Esophagus muscularis mucosa (tissue), 4 donors: ENCODE measurements at places on chromosomes 12 and 14.

DNA sequence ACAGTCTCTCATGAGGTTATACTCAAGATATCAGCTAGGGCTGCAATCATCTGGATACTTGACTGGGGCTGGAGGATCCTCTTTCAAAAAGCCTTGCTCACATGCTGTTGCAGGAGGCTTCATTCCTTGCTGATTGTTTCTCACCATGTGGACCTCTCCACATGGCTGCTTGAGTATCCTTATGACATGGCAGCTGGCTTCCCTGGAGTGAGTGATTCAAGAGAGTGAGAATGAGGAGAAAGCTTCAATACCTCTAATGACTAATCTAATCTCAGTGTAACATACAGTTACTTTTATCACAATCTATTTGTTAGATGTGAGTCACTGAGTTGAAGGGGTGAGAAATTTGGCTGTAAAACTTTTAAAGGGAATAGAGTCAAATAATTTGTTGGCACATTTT lies 14.4 kb upstream of the SDR39U1 start:
- no peaks in the 10 kb centered on the region for H3K27me3 ChIP-seq
- no peak overlapping the region for H3K27ac ChIP-seq
- H3K36me3 ChIP-seq: no peaks in the 10 kb centered on the region
- no peak for DNase-seq

DNA sequence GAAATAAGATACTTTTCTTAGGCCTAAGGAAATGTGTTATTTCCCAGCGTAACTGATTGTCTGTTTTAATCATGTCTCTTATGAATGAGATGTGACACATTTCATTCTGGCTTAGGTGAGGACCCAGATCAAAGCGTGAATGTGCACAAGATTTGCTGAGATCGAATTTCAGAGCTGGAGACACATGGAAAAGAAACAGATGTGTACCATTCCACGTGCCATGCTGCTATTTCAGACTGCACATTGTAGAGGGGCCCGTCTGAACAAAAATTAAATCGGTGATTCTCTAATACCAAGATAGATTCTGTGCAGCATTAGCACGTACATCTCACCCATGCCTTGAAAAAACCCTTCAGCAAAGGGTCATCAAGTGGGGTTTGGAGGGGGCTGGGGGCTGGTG lies 290.4 kb downstream of the AACS start:
- no peaks in the 10 kb centered on the region for H3K4me1 ChIP-seq
- no peak for DNase-seq
- no peak overlapping the region for H3K27ac ChIP-seq
- H3K4me3 ChIP-seq: no peak overlapping the region
- H3K36me3 ChIP-seq: no peaks in the 10 kb centered on the region

- peaks cover 16% of the 10 kb centered on the region for H3K4me1 ChIP-seq
- no peak overlapping the region for H3K4me3 ChIP-seq
- DNase-seq: no peak
- H3K36me3 ChIP-seq: no peaks in the 10 kb centered on the region
Observed at GRCh38 chr14:32259368-32260013, 56.4 kb upstream of the RNU6-8 start.

GRCh38 chr14:99789581-99789980 lies 3.6 kb upstream of the EML1 start:
- H3K4me1 ChIP-seq: peaks cover 33% of the 10 kb centered on the region
- peak overlapping the region; percentile 91 for H3K27ac ChIP-seq

DNA sequence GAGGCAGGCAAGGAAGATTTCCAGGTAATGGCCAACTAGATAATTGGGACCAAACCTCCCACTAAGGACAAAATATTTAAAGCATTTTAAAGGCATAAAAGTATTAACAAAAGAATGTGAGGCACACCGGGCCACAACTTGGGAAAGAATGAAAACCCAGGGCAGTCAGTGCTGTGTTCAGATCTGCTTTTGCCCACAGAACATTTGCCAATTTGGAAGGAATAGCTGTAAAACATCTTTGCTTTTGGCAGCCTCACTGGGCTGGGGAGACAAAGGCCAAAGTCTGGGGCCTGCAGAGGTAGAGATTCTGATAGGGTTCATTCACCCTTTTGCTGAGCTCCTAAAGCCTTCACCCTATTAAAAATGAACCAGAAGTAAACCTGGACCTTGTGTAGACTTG lies 82.3 kb downstream of the SYNE3 start:
- DNase-seq: no peak
- peaks cover 9% of the 10 kb centered on the region for H3K4me1 ChIP-seq

DNA sequence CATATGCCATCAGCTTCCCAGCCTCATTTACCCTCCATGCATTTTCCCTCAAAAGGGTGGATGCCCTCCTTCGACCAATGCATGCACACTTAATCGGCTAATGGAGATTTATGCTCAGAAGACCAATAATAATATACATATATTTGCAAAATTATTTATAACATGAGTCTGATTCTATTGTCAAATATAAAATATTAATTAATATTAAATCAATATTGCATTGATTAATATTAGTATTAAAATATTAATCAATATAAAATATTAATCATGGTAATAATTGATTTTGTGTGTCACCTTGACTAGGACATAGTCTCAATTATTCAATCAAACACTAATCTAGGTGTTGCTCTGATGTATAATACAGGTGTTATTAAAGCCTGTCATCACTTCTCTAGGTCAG lies 1282.5 kb downstream of the TMEM121 start:
- H3K27me3 ChIP-seq: no peaks in the 10 kb centered on the region
- no peak overlapping the region for H3K27ac ChIP-seq
- no peaks in the 10 kb centered on the region for H3K36me3 ChIP-seq
- no peak for DNase-seq
- no peak overlapping the region for H3K4me3 ChIP-seq

- H3K27me3 ChIP-seq: no peaks in the 10 kb centered on the region
- H3K4me1 ChIP-seq: no peaks in the 10 kb centered on the region
- H3K36me3 ChIP-seq: no peaks in the 10 kb centered on the region
- H3K27ac ChIP-seq: no peak overlapping the region
- H3K4me3 ChIP-seq: no peak overlapping the region
- no peak for DNase-seq
Observed at GRCh38 chr14:74133833-74134481, 49.2 kb downstream of the LIN52 start.

DNA sequence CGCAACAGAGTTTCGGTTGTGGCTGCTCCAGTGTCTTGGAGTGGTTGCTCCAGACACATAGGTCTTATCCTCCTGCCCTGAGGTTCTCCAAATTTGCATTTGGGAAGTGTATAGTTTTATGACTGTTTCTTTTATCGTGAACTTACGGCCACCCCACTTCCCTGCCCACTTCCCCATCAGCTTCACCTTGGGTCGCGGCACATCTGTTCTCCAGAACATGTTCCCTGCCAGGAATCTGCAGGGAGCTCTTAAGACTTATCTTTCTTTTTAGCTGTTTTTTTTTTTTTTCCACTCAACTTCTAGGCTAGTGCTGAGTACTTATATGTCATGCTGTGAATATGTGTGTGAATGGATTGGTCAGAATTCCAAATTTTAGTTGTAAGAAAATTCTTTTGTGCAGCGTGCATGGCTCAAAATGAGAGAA lies 75.4 kb downstream of the ETV6 start:
- no peaks in the 10 kb centered on the region for H3K27me3 ChIP-seq
- H3K4me3 ChIP-seq: no peak overlapping the region
- DNase-seq: no peak

DNA sequence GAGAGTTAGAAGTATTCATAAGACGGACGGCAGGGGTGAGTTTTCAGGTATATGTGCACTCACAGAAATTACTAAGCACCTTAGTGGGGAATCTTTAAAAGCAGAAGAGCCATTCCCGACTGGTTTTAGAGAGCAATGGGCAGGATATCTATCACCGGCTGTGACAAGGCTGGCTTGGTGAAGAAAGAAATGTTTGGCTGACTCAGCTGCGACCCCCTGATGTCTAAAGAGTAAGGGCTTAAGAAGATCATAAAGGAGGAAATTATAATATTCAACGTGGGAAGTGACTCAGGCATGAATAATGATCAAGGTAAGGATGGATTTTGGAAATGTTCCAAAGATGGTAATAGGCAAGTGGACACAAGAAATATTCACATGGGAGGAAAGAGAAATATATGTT lies 407.6 kb downstream of the TMEM132D start:
- no peak overlapping the region for H3K27ac ChIP-seq
- no peak overlapping the region for H3K4me3 ChIP-seq
- no peaks in the 10 kb centered on the region for H3K36me3 ChIP-seq

GRCh38 chr14:80269353-80269925 lies 58.1 kb upstream of the DIO2 start:
- H3K4me1 ChIP-seq: peaks cover 10% of the 10 kb centered on the region
- no peak overlapping the region for H3K27ac ChIP-seq
- no peaks in the 10 kb centered on the region for H3K36me3 ChIP-seq
- DNase-seq: no peak

GRCh38 chr12:48486679-48487078 lies 4.4 kb downstream of the C12orf54 start:
- H3K4me3 ChIP-seq: no peak overlapping the region
- no peak for DNase-seq
- no peaks in the 10 kb centered on the region for H3K27me3 ChIP-seq
- no peak overlapping the region for H3K27ac ChIP-seq

GRCh38 chr12:3178671-3179313 lies 101.6 kb downstream of the TSPAN9 start:
- peaks cover 19% of the 10 kb centered on the region for H3K4me1 ChIP-seq
- no peak overlapping the region for H3K27ac ChIP-seq
- H3K4me3 ChIP-seq: no peak overlapping the region
- H3K36me3 ChIP-seq: no peaks in the 10 kb centered on the region
- no peak for DNase-seq

DNA sequence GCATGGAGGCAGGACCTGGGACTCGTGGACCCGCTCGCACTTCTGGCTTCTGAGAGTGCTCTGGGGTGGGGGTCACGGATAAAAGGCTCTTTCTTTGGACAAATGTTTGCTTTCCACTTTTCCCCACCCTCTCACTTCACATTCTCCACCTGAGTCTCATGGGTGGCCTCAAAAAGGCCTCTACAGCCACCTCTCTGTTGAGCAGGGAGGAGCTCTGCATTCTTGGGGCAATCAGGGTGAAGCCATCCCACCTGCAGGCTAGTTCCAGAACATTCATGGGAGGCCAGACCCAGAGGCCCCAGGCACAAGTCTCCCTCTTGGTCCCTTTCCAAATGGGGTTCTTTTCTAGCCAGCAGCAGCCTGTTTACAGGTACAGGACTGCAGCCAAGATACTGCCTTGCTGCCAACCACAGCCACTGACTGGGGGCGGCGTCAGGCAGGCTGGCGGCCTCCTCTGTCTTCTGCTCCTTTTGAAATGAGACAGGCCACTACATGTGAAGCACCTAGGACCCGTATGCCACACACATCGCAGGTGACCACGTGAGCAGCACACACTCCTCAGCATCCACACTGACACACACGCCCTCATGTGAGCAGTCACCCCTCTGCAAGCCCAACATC lies 18.2 kb upstream of the CEBPE start:
- peaks cover 68% of the 10 kb centered on the region for H3K36me3 ChIP-seq
- no peak for DNase-seq

GRCh38 chr14:101535701-101536207 lies 25.5 kb upstream of the DIO3 start:
- no peaks in the 10 kb centered on the region for H3K4me1 ChIP-seq
- H3K36me3 ChIP-seq: no peaks in the 10 kb centered on the region
- no peaks in the 10 kb centered on the region for H3K27me3 ChIP-seq
- H3K4me3 ChIP-seq: no peak overlapping the region
- DNase-seq: no peak

- no peaks in the 10 kb centered on the region for H3K27me3 ChIP-seq
- no peak overlapping the region for H3K4me3 ChIP-seq
- H3K27ac ChIP-seq: peak overlapping the region; percentile 83
- H3K4me1 ChIP-seq: peaks cover 96% of the 10 kb centered on the region
- no peak for DNase-seq
Observed at GRCh38 chr12:108668542-108668941, 34.8 kb upstream of the SELPLG start.

- H3K36me3 ChIP-seq: no peaks in the 10 kb centered on the region
- H3K4me1 ChIP-seq: peaks cover 27% of the 10 kb centered on the region
- DNase-seq: no peak
- peak overlapping the region; percentile 94 for H3K4me3 ChIP-seq
Observed at GRCh38 chr12:42482041-42482747, 107.4 kb downstream of the PRICKLE1 start.

- H3K4me1 ChIP-seq: no peaks in the 10 kb centered on the region
- DNase-seq: no peak
- H3K4me3 ChIP-seq: no peak overlapping the region
- no peak overlapping the region for H3K27ac ChIP-seq
Observed at GRCh38 chr12:79294590-79294989, 396.2 kb downstream of the PAWR start.

GRCh38 chr14:23173031-23173430 lies 10.4 kb downstream of the SLC7A8 start:
- DNase-seq: no peak
- H3K4me3 ChIP-seq: no peak overlapping the region
- H3K4me1 ChIP-seq: peaks cover 53% of the 10 kb centered on the region
- no peak overlapping the region for H3K27ac ChIP-seq

GRCh38 chr12:81222846-81223592 lies 145.1 kb downstream of the ACSS3 start:
- no peak for DNase-seq
- H3K27me3 ChIP-seq: no peaks in the 10 kb centered on the region
- no peaks in the 10 kb centered on the region for H3K36me3 ChIP-seq
- no peaks in the 10 kb centered on the region for H3K4me1 ChIP-seq
- no peak overlapping the region for H3K4me3 ChIP-seq
- no peak overlapping the region for H3K27ac ChIP-seq

DNA sequence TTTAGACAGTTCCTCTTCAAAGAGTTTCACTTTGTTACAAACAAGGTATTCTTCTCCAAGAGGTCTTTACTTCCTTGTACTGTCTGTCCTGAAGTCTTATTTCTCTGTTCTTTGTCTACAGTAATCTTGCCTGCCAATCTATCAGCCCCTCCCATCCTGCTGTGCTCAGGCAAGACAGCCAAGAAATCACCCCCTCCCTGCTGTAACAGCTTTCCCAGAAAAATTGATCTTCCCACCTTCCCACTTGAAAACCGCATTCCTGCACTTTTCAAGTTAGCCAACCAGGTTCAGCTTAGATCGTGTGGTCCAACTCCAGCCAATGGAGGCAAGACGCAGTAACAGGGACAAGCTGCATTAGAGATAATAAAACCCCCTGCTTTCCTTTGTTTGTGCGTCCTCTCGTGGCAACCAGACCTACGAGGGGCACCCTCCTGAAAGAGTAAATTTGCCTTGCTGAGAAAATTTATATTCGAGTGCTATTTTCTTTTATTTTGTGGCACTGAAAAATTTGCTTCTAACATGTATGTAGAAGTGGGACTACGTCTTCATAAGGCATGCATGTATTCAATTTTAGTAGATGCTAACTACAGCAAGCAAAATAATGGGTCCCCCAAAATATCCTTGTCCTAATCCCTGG lies 46.5 kb upstream of the ESR2 start:
- no peak for DNase-seq

DNA sequence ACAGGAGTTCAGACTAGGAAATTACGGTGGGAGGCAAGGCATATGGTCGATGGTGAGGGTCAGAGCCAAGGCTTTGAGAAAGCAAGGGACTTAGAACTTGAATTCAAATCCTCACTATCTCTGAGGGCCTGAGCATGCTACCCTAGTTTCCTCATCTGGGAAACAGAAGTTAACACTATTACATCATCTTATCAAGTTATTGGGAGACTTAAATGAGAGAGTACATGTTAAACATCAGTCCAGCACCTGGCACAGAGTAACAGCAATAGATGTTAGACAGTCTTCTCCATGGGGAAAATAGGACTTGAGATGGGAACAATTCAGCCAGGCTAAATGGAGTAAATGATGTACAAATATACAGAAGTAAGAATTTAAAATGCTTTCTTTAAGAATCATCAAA lies 38.5 kb downstream of the SLC38A1 start:
- H3K4me1 ChIP-seq: peaks cover 65% of the 10 kb centered on the region
- H3K27ac ChIP-seq: no peak overlapping the region
- H3K27me3 ChIP-seq: no peaks in the 10 kb centered on the region
